Amniotic epithelial cell (primary cell): ENCODE measurements at places on chromosomes 3 and 15.

DNA sequence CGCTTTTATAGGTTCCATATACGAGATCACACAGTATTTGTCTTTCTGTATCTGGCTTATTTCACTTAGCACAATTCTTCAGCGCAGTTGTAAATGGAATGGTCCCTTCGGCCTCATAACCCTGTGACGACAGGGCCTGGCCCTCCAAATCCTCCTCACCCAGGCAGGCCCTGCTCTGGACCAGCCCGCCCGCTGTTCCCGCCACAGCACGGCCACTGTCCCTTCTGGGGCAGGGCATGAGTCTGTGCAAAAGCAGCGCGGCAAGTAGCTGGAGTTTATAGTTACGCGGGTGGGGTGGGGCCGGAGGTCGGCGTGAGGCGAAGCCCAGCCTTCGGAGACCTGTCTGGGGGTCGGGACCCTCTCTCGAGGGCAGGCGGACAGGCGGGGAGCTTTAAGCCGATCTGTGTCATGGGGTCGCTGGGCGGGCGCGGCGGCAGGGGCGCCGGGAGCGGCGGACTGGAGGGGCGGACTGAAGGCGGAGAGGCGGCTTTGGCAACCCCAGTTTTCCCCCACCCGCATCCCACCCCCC lies 543 bp downstream of the ARPIN start:
- no peak for DNase-seq

DNA sequence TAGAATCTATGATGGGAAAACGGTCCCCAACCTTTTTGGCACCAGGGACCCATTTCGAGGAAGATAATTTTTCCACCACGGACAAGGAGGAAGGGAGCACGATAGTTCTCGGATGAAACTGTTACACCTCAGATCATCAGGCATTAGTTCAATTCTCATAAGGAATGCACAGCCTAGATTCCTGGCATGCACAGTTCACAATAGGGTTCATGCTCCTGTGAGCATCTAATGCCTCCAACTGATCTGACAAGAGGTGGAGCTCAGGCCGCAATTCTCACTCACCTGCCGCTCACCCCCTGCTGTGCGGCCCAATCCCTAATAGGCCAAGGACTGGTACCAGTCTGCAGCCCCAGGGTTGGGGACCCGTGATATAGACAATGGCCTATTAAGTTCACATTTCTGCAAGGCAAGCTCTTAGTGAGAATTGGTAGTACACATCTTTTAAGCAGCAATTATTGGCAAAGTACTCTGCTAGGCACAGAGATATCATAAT lies 26.5 kb downstream of the CD200R1 start:
- DNase-seq = no peak

- DNase-seq = peak; percentile 10
These were observed 209.7 kb downstream of the P3H2 start for GRCh38 chr3:189911001-189911400.

DNA sequence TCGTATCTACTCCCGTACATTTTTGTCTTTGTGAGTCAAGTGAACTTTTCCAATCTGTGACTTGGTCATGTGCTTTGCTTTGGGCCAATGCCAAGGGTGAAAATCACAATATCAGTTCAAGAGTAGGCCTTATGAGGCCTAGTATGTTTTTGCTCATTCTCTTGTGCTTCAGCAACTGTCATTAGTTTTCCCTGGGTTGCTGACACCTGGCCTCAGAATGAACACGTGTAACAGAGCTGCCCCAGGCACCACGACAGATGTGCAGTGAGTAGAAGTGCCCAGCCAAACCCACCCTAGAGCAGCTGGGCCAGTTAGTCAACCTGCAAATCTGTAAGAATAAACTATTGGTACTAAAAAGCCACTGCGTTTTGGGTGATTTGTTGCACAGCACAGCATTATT lies 460.3 kb upstream of the WNT5A start:
- DNase-seq = no peak

- DNase-seq = peak; percentile 27
These were observed 478.2 kb upstream of the DPH6 start for GRCh38 chr15:36024031-36024688.

- peak; percentile 52 for DNase-seq
These were observed 208.4 kb downstream of the PLOD2 start for GRCh38 chr3:145952536-145952935.

GRCh38 chr3:108555966-108556581 lies 33.2 kb downstream of the CIP2A start:
- DNase-seq = no peak

DNA sequence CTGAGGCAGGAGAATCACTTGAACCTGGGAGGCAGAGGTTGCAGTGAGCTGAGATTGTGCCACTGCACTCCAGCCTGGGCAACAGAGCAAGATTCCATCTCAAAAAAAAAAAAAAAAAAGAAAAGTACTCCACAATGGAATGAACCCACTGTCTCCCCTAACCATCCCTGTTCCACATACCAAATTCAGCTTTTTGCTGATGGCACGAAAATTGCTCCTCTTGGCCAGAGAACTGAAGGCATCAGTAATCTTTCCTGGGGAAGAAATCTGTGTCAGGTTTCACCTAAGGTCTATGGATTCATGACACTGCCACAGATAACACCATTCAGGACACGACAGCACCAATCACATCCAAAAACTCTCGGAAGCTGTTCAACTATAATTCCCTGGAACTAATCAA lies 6.9 kb upstream of the PRC1 start:
- no peak for DNase-seq

DNA sequence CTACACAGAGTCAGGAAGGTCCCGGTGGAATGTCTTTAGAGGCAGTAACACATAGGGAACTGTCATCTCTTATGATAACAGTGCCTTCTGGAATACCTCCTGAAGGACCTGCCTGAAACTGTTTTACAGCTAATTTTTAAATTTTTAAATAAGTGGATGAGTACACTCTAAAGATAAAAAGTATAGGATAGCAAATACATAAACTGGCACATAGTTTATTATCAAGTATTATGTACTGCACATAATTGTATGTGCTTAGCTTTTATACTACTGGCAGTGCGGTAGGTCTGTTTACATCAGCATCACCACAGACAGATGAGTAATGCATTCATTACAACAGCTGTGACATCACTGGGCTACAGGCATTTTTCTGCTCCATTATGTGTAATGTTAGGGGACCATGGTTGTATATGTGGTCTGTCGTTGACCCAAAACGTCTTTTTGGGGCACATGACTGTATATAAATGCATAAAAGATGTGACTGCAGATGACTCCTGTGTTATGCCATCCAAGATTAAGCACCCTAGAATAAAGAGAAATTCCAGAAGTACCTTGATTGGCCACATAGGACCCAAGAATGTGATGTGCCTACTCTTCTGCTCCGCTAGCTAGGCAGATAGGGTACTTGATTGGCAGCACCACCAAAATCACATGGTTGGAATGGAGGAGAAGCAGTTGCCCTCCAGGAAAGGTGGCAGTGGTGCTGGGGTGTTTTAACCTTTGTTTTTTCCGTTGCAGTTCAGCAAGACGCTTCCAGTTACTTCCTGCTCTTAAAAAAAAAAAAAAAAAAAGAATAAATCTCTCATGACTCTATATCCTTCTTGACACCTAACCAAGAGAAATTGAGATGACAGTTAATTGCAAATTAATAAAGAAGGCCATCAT lies 3.3 kb downstream of the VPS8 start:
- DNase-seq = peak; percentile 89

DNA sequence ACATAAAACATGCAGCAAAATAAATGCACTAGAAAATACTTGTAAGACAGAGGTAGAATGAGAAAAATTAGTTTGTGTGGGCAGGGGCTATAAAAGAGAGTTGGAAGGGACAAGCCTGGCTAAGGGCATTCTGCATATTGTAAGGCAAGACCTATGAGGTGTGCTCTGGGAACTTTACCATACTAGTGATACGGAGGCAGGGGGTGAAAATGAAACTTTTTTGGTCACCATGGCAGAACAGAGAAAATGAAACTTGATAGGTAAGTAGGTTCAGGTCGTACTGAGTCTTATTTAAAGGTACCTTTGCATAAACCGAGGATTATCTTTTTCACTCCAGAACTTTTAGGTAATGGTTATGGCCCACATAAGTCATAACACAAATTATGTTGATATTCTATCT lies 74.7 kb upstream of the ACKR4 start:
- DNase-seq = no peak

DNA sequence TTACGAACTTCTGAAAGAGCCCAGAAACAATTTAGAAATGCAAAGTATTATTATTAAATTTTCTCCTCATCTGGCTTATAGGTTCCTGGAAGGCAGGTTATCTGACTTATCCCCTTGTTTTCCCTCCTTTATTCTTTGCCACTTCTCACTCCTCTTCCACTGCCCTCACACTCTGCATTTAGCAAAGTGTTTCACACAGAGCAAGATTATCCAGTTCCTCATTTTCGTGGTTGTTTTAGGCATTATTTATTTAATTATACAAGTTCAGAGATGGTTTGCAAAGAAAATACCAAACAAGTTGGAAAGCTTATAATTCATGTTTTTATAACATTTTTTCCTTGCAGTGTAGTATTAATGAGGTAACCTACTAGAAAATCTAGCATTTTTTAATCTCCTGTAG lies 544.9 kb downstream of the NSUN3 start:
- no peak for DNase-seq

- no peak for DNase-seq
These were observed 2.3 kb upstream of the LMLN start for GRCh38 chr3:197957790-197958133.

DNA sequence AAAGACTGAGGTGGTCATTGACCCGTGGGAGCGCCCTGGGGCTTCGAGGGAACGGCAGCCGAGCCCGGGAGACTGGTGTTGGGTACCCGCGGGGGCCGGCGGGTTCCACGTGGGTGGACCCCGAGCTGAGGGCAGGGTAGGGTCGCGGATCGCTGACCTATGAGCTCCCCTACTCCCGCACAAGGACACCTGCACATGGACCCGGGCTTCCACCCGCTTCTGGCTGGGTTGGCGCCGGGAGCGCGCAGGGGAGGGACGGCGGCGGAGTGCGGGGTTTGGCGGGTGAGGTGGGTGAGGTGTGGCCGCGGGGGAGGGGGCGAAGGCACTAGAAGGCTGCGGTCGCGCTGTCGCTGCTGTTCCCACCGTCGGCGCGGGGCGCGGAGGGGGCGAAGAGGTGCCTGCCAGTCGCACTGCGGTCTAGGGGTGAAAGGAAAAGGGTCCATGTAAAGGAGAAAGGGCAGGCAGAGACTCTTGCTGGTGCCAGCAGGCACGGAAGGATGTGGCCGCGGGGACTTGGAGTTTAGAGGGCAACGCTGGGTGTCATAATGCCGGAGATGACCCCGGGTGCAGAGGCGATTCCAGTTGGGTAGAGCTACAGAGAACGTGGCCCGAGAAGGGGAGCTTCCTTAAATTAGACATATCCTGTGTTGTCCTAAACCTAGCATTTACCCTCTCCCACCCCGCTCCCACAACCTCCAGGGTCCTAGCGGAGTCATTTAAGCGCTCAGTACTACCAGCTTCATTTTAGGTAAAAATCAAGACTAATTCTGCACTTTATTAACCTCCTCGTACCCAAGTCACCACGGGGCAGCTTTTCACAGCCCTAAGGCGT lies 245.9 kb upstream of the TOPAZ1 start:
- DNase-seq = no peak

DNA sequence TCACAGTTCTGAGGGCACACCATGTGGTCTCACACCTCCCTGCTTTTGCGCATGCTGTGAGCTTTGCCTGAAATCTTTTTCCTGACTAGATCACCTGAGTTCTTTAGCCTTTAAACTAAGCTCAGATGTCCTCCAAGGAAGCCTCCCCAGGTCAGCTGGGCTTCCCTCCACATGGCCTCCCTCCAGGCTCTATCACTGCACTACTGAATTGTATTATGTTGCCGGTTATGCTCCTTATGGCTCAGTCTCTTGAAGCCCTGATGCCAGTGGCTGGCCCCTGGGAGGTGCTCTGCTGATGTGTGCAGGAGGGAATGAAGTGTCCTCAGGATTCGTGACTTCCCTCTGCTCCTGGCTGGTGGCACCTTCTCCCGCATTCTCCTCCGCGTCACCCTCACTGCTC lies 93.3 kb upstream of the BLM start:
- DNase-seq = no peak

GRCh38 chr15:37375519-37375918 lies 275.2 kb upstream of the MEIS2 start:
- DNase-seq = no peak

GRCh38 chr3:86976219-86976618 lies 14.7 kb downstream of the VGLL3 start:
- peak; percentile 36 for DNase-seq

- DNase-seq = no peak
These were observed 50.0 kb downstream of the PLS1 start for GRCh38 chr3:142646020-142646785.

- DNase-seq = no peak
These were observed 219.2 kb upstream of the NAALADL2 start for GRCh38 chr3:174639970-174640369.

- DNase-seq = no peak
These were observed 89.3 kb upstream of the DGKG start for GRCh38 chr3:186451371-186451770.

- peak; percentile 35 for DNase-seq
These were observed 758 bp downstream of the SELENOK start for GRCh38 chr3:53890726-53891475.

DNA sequence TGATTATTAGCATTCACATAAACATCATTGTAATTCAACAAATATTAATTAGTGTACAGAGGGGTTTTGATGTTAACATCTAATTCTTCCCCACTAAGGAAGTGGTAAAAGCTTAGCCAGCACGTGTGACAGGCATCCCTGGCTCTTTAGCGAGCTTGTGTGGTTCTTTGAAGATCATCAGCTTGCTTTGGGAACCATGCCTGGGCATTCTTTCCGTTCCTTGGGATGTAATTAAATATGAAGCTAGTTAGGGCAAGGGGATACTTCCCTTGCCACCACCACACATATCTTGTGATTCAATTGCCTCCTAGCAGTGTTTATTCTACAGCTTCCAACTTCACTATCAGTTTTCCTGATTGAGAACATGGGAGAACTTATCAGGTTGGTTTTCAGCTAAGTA lies 246.5 kb downstream of the MYRIP start:
- DNase-seq = no peak

GRCh38 chr3:138418601-138419206 lies 15.7 kb upstream of the ESYT3 start:
- DNase-seq = no peak

GRCh38 chr3:186406669-186407635 lies 44.9 kb upstream of the DGKG start:
- DNase-seq = no peak

- DNase-seq = no peak
These were observed 80.6 kb downstream of the FBXL22 start for GRCh38 chr15:63677778-63678177.

- DNase-seq = no peak
These were observed 3.1 kb downstream of the CCDC51 start for GRCh38 chr3:48436855-48437254.

DNA sequence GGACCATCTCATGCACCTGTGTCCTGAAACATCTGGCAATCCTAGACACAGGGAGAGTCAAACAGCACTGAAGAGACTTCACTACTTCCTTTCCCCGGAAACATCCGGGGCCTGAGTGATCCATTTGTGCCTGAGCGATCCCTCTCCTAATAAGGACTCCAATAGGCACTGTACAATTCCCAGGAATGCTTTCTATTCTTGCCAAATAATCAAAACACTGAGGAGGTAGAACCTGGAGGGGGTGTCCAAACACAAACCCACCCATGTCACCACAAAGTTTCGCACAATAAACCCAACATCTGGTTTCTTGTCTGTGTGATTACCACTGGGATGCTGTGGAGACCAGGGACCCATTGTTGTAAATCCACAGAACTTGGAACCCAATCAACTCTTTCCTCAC lies 205.0 kb downstream of the OPA1 start:
- DNase-seq = no peak

- DNase-seq = no peak
These were observed 69.3 kb upstream of the BFSP2 start for GRCh38 chr3:133330522-133330921.

GRCh38 chr3:52077925-52078324 lies 21.6 kb upstream of the DUSP7 start:
- DNase-seq = no peak
